H4 (cell line): ENCODE measurements at places on chromosomes 7 and 10.
A peak's percentile ranks its signal among the peaks of the same experiment; 100 is the strongest.

DNA sequence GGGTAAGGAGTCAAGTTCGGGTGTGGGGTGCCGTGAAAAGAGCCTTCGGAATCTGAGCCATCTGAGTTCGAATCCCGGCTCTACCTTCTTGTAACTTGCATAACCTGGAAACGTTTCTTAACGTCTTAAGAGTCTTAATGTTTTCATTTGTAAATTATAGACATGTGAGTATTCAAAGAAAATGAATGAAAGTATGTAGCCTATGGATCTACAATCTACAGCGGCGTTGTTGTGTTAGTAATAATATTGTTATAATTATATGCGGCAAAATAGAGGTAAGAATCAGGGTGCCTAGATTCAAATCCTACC, 559 bp downstream of the VTI1A start:
- DNase-seq, result no peak

DNA sequence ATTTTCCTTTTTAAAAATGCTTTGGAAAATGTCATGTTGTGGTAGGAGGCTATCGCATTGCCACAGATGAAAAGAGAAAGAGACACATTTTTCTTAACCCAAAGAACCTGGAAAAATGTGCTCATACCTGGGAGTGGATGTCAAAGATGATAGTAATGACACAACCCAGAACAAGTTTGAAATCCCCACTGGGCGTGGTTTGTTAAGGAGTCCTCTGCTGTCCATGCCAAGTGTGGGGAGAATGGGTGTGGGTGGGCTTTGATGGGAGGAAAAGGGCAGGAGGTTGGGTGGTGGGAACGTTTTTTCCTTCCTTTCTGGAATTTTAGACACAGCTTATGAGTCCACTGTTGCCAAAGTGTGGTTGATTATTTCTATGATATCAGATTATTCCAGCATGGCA, 10.9 kb downstream of the OPTN start:
- DNase-seq, result no peak

GRCh38 chr7:55413442-55413841, 48.3 kb downstream of the LANCL2 start:
- no peak for DNase-seq

- DNase-seq, result peak; percentile 51
These were observed 199.9 kb downstream of the TRIL start for GRCh38 chr7:28758186-28758585.

DNA sequence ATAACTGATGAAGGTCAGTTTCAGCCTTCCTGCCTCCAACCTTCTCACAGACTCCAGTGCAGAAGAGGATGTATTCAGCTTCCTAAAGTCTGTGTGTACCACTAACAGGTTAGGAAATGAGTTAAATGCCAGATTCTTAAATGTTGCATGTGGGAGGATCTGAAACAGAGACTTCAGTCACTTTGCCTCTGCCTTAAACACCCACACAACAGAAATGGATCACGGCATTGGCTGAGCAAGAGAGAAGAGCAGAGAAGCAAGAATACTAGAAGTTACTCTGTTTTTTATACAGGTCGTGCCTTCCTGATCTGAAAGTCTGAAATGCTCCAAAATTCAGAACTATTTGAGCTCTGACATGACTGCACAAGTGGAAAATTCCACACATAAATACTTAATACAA, 98.9 kb upstream of the ARHGAP21 start:
- no peak for DNase-seq

DNA sequence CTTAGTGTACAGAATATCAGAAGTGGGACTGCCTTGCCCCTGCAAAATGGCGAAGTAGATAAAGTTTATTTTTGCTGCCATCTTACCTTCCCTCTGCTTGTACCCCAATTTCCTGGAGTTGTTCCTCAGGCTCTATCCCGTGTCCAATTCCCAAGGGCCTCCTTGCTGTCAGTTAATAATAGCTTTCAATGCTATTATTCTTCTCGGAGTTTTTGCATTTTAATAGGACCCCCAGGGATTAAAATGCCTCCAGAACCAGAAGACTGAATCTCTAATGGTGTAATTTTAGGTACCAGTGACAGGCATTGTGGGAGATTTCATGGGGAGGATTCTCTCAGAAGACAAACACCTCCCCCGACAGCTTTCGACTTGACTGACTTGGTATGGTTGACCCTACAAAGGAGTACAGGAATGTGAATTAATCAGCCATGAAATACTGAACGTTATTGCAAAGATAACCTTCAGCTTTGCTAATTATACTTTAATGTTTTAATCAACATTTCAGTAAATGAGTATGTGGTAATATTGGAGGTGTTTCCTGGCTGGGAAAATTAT, 75.2 kb downstream of the ZNF22 start:
- DNase-seq, result no peak

GRCh38 chr10:101321073-101321472, 32.9 kb upstream of the BTRC start:
- DNase-seq, result no peak

DNA sequence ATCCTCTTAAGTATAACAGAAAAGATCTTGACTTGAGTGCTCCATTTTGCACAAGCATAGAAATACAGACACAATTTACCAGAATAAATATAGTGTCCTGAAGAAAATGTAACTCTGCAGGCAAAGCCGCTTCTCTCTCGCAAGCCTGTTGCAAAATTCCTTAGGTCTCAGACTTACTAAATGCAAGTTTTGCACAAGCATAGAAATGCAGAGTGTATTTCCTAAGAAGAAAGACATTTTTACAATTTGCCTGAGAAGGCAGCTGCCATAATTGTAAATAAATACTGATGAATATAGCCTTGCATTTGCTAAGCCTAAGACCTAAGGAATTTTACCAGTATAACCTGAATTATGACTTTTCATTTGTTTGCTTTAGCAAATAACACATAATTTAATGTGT, 67.1 kb downstream of the AGMO start:
- no peak for DNase-seq

GRCh38 chr7:127650847-127651555, 993 bp upstream of the SND1 start:
- no peak for DNase-seq
